ENCODE measurements at places on chromosomes 3 and 15. TPM values are rescaled to one million over a fixed set of nuclear protein-coding genes. Genes with fewer than 3 reads are reported as not detected.

AAGAB gene
- total RNA-seq: 33.5 TPM

PLA2G4E gene
- not detected for total RNA-seq

DNA sequence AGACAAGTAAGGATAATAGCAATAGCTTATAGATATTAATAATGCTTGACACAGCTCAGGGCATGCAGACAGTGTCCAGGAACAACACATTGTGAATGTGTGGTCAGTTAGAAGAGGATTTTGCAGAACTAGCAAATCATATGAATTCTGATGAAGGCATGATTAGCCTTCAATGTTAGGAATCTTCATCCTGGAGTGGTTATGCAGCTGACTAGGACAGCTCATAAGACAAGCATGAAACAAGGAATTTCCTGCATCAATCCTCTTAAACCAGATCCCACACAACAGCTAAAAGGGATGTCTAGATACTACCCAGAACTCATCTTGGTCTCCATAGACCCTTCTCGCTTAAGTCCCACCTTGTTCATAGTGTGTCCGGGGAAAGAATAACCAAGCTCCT lies 499.0 kb upstream of the ATP11B start:
- no peak overlapping the region for H3K4me3 ChIP-seq
- H3K27ac ChIP-seq: no peak overlapping the region
- H3K27me3 ChIP-seq: no peaks in the 10 kb centered on the region
- H3K4me1 ChIP-seq: no peaks in the 10 kb centered on the region

DNA sequence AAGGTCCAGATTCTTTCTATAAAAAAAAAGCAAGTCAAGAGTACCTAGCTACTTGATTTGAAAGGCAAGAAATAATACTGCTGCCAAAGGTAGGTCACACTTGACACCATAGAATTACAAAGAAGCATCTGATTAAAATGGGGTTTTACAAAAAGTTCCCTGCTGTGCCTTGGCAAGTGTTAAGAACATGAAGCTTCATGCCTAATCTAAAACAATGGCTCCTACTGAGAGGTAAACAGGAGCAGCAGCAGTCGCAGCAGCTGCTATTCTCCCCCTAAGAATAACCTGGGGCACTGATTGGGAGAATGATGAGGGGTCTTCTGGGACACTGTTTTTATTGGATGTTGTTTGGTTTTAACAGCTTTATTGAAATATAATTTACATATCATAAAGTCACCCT lies 14.1 kb downstream of the UBP1 start:
- H3K36me3 ChIP-seq: peaks cover 32% of the 10 kb centered on the region
- DNase-seq: no peak
- H3K4me3 ChIP-seq: no peak overlapping the region
- H3K27ac ChIP-seq: no peak overlapping the region
- H3K27me3 ChIP-seq: no peaks in the 10 kb centered on the region

DNA sequence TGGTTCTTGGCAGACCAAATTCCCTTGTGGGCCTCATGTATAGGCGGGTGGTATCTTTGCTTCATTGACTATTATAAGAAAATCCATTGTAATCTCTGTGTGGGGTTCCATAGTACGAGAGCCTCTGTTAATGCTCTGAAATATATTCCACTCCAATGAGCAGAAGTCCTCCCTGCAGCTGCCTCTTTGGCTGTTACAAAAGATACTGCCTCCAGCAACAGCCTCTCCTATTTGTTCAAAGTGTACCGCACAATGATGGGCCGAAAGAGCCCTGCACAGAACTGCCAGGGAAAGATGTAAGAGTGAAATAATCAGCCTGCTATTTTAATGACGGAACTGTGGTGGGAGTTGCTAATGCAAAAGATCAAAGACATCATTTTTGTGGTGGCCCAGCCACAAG lies 48.9 kb downstream of the GRK7 start:
- H3K27ac ChIP-seq: no peak overlapping the region
- no peaks in the 10 kb centered on the region for H3K36me3 ChIP-seq
- H3K27me3 ChIP-seq: no peaks in the 10 kb centered on the region
- no peak for DNase-seq

DNA sequence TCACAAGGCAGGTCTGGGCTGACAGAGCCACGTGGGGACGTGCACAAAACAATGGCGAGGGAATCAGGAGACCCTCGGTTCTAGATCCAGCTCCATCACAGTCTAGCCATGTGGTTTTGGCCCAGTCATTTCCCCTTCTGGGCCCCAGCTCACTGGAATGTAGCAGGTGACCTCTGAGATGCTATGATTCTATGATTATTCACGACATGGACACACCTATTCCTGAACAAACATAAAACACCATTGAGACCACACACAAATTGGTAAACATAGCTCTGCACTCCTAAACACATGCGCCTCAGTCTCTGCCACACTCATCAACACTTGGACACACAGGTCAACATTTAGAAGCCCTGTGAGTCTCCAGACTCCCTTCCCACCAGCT lies 9.0 kb downstream of the IGDCC4 start:
- no peak overlapping the region for H3K27ac ChIP-seq
- no peak overlapping the region for H3K4me3 ChIP-seq
- DNase-seq: no peak
- H3K4me1 ChIP-seq: peaks cover 9% of the 10 kb centered on the region

- peaks cover 5% of the 10 kb centered on the region for H3K4me1 ChIP-seq
- no peak within 1 kb of the TSS for H3K27ac ChIP-seq
- H3K36me3 ChIP-seq: no peaks in the 10 kb centered on the region
These were observed at the start of gene AQP9 for GRCh38 chr15:58138106-58138505. AQP9 (plus strand) TSS chr15:58138381; CDS start chr15:58138566, 185 bp downstream.

DNA sequence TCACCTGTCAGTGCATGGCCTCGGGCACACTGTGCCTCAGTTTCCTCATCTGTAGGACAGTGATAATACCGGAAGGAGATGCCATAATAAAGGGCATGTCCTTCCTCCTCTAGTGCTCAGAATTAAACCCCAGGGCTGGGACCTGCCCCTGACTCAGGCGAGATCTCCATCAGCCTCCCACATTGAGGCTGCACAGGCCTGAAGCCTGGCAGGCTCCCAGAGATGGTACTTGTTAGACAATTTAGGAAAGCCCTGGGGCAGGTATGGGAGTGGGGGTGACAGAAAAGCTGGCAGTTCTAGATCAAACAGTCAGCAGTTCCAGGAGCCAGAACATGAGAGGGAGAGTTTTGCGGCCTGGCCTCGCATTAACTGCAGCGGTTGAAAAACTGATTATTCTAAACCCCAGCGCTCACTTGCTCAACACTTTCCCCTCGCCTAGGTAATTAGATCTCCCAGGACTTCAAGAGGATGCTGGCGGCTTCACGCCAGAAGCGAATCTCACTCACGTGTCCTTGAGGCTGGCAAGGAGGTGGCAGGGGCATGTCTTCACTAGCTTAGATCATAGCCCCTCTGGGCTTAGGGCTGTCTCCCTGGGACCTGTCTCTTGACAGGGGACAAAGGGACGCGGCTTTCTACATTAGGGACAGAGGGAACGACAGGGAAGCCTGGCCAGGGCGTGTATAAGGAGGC lies 73.1 kb downstream of the ATP2B2 start:
- no peak overlapping the region for H3K27ac ChIP-seq
- DNase-seq: peak; percentile 23
- no peak overlapping the region for H3K4me3 ChIP-seq

DNA sequence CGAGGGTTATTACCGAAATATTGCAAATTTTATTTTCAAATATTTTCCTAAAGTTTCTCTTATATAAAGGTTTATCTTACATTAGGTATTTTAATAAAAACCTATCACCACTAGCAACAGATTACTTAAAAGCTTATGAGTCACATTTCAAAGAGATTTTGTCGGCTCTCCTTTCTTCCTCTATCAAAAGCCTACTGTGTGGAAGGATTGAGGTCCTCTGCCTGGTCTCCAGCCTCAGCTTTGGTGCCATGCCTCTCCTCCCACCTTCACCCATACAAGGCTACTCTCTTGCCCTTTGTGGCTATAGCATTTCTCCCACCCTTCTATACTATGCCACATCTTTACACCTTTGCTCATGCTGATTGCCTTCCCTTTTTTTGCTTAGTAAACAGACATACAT lies 199.3 kb downstream of the TNIK start:
- no peaks in the 10 kb centered on the region for H3K27me3 ChIP-seq
- H3K36me3 ChIP-seq: no peaks in the 10 kb centered on the region
- no peak for DNase-seq
- H3K27ac ChIP-seq: no peak overlapping the region
- H3K4me3 ChIP-seq: no peak overlapping the region

- H3K4me1 ChIP-seq: no peaks in the 10 kb centered on the region
- H3K36me3 ChIP-seq: no peaks in the 10 kb centered on the region
- no peaks in the 10 kb centered on the region for H3K27me3 ChIP-seq
- H3K27ac ChIP-seq: no peak overlapping the region
- DNase-seq: no peak
- no peak overlapping the region for H3K4me3 ChIP-seq
These were observed 238.3 kb upstream of the NR2F2 start for GRCh38 chr15:96092186-96092585.

GRCh38 chr15:74025436-74025835 lies 30.9 kb downstream of the PML start:
- H3K36me3 ChIP-seq: peaks cover 91% of the 10 kb centered on the region
- DNase-seq: no peak
- peak overlapping the region; percentile 22 for H3K27ac ChIP-seq
- no peak overlapping the region for H3K4me3 ChIP-seq
- peaks cover 53% of the 10 kb centered on the region for H3K4me1 ChIP-seq
- H3K27me3 ChIP-seq: no peaks in the 10 kb centered on the region

GRCh38 chr3:13578251-13578650 lies 29.3 kb downstream of the FBLN2 start:
- H3K4me3 ChIP-seq: no peak overlapping the region
- H3K4me1 ChIP-seq: no peaks in the 10 kb centered on the region
- no peaks in the 10 kb centered on the region for H3K27me3 ChIP-seq
- no peaks in the 10 kb centered on the region for H3K36me3 ChIP-seq
- DNase-seq: no peak
- H3K27ac ChIP-seq: no peak overlapping the region
